ENCODE measurements at places on chromosomes 1 and 21. TPM values are rescaled to one million over a fixed set of nuclear protein-coding genes. Genes with fewer than 3 reads are reported as not detected.

GRCh38 chr1:236692128-236692527, 5.8 kb downstream of the ACTN2 start:
- no peak for DNase-seq

DNA sequence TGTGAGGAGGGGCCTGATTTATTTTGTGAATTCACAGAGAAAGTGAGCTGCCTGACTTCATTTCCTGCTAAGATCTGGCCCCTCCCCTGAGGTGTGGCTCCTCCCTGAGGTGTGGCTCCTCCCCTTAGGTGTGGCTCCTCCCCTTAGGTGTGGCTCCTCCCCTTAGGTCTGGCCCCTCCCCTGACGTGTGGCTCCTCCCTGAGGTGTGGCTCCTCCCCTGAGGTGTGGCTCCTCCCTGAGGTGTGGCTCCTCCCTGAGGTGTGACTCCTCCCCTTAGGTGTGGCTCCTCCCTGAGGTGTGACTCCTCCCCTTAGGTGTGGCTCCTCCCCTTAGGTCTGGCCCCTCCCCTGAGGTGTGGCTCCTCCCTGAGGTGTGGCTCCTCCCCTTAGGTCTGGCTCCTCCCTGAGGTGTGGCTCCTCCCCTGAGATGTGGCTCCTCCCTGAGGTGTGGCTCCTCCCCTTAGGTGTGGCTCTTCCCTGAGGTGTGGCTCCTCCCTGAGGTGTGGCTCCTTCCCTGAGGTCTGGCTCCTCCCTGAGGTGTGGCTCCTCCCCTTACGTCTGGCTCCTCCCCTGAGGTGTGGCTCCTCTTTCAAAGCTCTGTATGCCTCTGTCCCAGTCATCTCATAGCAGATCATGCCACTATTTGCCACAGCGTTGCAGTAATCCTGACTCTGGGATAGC, 26.9 kb upstream of the LRRC3 start:
- no peak for DNase-seq

DNA sequence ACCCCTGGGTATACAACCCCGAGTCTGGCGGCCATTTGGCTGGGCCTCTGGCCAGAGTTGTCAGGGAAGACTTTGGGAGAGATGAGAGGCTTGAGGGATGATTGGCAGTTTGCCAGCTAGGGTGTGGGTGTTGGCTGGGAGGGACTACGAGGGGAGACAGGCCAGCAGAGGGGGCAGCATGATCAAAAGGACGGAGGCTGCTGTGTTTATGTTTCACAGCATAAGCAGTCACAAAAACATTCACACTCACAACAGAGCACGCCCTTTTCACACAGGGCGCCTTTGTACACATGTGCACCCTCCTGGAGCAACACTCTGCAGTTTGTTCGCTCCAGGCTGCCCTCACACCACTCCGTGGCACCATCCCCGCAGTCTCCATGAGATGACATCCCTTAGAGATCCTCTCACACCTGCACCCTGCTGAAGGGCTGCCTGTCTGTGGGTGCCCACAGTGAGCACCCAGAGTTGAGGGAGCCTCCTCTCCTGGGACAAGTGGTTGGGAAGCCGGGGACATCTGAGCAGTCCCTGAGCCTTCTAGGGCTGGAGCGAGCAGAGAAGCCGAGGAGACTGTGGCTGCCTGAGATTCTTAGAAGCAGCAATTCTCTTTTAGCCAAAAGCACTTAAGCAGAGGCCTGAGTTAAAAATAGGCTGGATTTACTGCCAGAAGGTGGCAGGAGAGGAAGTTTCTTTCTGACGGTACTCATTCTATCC, 15.4 kb downstream of the EFNA3 start:
- DNase-seq = no peak

DNA sequence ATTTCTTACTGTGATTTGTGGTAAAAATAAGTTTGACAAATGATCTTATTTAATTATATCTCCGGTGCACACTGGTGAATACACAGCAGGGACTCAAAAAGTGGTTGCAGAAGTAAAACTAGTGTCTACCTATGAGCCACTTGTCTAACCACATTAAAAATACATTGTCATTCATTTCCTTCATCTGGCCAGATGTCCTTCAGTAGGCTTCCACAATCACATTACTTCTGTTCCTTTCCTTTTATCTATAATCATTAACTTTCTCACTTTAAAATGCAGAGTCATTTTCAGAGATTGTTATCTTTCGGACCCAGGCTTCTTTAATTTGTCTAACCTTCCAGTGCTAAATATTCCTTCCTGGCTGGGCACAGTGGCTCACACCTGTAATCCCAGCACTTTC, 3.0 kb downstream of the RBBP5 start:
- DNase-seq = no peak

GRCh38 chr1:110857964-110858948, 14.7 kb upstream of the CD53 start:
- no peak for DNase-seq

DNA sequence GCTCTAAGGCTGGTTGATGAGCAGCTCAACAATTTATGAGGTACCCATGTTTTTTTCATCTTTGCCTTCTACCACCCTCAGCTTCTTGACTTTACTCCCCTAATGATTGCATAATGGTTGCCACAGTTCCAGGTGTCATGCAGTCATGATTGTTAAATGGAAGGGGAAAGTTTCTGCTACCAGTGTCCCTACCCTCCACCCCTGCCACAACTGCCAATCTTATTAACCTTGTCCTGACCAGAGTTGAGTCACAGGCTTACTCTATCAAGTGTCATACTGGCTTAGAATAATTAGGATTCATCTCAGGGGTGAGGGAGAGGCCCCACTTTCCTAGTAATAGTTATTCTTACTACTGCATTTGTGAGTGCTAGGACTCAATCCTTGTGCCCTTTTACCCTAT, 7.9 kb upstream of the FUBP1 start:
- no peak for DNase-seq

GRCh38 chr21:37525810-37526209, 159.2 kb downstream of the DYRK1A start:
- DNase-seq = no peak

- no peak for DNase-seq
Observed at GRCh38 chr1:19203440-19203839, 6.6 kb downstream of the UBR4 start.

GRCh38 chr1:213260311-213261075, 209.5 kb downstream of the RPS6KC1 start:
- DNase-seq = no peak

DNA sequence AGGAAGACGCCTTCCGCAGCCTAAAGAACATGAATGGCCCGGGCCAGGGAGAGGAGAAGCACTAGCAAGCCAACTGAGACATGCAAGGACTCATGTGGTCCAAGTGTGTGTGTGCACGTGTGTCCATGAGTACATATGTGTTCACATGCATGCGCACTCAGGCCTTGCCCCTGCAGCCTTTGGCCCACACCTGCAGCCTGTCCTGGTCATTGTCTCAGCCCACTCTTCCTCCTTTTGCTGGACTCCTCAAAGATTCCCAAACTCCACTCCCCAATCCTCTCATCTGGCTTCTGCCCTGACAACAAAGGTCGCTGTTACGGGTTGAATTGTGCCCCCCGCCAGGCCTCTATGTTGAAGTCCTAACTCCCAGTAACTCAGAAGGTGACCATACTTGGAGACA, 21.9 kb downstream of the CDCA8 start:
- no peak for DNase-seq

- DNase-seq = no peak
Observed at GRCh38 chr1:58755468-58755872, 28.4 kb downstream of the JUN start.

DNA sequence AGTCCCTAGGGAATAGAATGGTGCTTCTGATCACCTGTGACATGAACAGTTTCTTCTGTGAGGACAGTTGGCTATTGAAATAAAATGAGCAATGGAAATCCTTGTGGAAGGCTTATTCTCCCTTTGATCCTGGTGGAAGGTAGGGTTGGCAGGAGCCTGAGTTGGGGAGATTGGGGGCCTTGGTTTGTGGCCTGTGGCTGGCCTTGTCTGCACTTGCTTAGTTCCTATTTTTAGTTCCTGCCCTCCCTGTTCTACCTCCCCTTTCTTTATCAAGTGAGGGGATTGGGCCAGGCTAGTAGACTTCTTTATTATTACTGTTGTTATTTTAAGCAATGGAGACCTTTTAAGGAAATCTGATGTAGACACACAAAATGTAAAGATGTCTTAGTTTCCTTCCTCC, 8.2 kb downstream of the DMRTB1 start:
- no peak for DNase-seq

DNA sequence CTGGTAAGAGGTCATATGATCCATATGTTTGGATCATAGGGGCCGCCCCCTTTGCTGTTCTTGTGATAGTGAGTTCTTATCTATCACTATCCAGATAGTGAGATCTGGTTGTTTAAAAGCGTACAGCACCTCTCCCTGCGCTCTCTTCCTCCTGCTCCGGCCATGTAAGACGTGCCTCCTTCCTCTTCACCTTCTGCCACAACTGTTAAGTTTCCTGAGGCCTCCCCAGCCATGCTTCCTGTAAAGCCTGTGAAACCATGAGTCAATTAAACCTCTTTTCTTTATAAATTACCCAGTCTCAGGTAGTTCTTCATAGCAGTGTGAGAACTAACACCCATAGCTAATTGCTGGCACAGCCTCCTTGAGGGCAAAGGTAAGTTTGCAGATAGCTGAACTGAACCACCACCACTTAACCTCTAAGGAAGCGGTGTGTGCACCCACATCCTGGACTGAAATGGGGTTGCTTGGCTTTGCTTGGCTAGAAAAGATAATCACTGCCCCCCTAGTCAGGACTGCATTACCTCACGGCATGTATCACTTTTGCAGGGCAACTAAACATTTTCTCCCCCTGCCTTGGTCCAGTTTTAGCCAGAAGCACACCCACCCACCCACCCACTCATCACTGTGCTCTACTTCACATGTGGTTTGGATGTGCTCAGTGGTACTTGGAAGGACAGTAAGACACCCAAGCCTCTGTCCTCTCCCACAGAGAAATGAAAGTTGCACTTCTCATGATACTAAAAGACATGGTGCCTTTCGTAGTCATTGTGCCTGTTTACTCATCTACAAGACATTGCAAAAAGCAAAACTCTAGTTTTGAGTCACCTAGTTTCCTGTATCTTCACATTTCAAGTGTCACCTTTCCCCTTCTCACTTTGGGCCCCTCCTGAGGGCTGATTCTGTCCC, 23.1 kb upstream of the PTAFR start:
- no peak for DNase-seq

DNA sequence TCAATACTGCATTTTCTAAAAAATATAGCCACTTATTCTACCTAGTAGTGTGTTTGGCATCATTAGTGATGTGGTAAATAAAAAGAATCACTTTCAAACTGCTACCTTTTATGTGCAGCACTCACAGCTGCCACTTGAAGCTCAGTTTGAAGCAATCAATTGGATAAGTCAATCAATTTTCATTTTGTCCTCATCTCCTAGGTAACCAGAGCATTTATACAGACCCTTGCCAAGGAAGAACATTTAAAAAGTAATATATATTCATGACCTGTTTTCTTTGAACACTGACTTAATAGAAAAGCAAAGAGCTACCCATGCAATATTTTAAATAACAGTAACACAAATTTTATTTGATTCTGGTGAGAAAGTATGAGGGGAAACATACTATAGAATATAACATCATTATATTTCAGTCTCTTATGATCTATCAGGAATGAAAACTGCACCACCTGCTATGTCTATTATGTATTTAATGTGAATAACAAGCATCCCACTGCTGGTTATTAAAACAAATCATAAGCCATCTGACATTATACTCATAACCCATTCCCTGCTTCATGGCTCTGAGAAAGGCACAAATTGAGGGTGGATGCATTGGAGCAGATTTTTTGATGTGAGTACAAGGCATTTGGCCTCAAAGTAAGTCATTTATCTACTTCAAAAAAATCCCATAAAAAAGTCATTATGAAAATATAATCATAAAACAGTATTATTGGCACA, 168.4 kb upstream of the C21orf91 start:
- DNase-seq = no peak

GRCh38 chr1:16082283-16083038, 9.0 kb upstream of the FAM131C start:
- DNase-seq = no peak

DNA sequence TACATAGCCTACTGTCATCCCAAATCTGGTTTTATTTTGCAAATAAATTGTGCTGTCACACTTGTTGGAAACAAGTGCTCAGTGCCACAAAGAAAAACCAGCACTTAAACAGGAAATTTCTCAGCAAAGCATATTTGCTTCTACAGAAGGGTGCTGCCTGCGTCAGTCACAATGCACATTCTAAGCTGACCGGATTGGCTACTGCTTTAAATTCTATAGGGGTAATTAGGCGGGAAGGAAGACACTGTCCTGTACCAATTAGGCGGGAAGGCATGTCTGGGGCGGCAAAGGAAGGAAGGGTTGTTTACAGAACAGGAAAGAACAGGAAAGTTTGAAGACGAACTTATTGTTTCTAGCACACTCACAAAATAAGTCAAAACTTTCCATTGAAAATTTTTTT, 2.8 kb downstream of the IFI16 start:
- DNase-seq = no peak

- DNase-seq = no peak
Observed at GRCh38 chr1:101235696-101236515, 913 bp upstream of the S1PR1 start.

RORC gene
- polyA plus RNA-seq = 10.8 TPM

OTUD3 gene
- polyA plus RNA-seq = 7.9 TPM

LCE1A gene
- polyA plus RNA-seq = not detected

GJA4 gene
- polyA plus RNA-seq = 35.0 TPM

RPRD2 gene
- 23.7 TPM for polyA plus RNA-seq

PCBP3 gene
- polyA plus RNA-seq = 0.89 TPM

NGF gene
- polyA plus RNA-seq = 1.9 TPM

ALX3 gene
- not detected for polyA plus RNA-seq

Measured in forelimb muscle (tissue), 1 donor.